OCI-M1 (cell line): ENCODE measurements at places on chromosomes 11 and 22.

DNA sequence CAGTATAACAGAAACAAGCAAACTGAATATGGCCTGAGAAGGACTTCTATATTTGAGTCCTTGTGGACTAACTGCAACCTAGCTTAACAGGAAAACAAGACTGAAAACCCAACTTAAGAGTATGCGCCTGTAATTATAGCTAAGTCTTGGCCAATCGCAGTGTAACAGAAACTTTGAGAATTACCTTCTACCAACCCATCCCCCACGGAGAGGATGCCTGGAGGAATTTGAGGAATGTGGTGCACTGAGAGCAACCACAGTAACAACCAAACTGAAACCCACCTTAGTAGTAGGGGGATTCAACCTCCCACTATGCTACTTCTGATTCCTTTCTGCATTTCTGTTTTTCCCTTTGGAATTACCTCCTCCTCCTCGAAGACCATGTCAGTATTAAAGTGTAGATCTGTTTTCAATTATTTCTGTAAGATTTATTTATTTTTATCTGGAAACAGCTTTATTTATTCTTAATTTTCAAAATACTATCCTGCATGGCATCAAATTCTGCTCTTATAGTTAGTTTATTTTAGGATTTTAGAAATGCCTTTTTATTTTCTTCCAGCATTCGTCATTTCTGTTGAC is 393.6 kb downstream of the KCNA4 start:
- DNase-seq = no peak

- DNase-seq = no peak
These were observed at the start of gene TRPC6 for GRCh38 chr11:101583251-101584128. Gene TRPC6, minus strand, starts transcription at chr11:101584007. Its CDS starts 504 bp downstream, at chr11:101583503.

DNA sequence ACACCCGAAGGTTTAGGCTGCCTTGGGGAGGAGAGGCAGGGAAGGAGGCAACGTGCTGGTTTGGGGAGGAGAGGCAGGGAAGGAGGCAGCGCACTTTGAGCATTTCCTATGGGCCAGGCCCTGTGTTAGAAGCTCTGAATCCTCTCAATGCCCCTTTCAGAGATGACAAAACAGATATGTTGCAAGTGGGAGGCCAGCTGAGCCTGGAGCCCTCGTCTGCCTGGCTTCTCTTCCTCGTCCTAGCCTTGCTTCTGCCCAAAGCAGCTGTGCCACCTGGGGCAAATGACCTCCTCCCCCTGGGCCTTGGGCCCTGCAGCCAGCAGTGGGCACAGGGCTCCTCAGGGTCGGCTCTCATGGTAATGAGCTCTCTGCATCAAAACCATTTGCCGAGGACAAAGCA is 15.3 kb upstream of the LRRC32 start:
- DNase-seq = no peak

DNA sequence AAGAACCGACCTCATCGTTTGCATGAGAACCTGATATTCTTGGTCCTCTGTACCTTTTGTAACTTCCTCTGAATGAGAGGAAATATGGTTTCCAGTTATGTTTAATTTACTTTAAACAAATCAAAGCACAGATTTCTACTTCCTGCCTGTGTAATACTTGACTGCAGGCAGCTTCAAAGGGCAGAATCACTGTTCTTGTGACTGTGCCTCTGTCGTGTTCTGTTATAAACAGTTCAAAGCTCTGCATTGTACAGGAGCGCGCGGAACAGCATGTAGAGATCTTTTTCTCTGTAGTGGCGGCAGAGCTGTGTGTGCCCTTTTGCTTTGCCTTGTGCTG is 73.2 kb upstream of the CLDN5 start:
- no peak for DNase-seq

DNA sequence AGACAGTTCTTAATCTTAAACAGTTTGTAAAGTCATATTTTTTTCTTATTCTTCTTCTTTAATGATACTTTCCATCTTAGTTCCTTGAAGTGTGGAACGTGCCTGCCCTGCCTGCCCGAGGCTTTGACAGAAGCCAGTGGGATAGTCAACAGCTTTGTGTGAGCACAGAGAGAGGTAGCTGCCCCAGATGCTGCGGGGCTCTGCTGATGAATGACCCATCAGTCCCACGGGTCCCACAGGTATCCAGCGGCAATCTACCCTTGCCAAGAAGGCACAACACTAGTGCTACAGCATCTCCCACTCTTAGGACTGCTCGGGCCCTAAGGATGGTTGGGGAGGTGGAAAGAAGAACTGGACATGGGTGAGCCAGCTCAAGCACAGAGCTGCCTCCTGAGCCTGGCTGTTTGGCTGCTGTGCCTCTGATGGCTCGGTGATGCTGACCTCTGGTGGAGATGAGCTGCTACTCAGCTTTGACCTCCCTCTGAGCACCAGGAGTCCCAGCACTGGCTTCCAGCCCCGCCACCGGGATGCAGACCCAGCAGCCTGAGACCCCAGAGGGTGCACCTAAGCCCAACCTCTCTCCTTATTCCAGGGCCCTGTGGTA is 11.8 kb upstream of the APLNR start:
- peak; percentile 87 for DNase-seq

GRCh38 chr22:40261783-40262182 is 84.1 kb downstream of the TNRC6B start:
- DNase-seq = no peak

DNA sequence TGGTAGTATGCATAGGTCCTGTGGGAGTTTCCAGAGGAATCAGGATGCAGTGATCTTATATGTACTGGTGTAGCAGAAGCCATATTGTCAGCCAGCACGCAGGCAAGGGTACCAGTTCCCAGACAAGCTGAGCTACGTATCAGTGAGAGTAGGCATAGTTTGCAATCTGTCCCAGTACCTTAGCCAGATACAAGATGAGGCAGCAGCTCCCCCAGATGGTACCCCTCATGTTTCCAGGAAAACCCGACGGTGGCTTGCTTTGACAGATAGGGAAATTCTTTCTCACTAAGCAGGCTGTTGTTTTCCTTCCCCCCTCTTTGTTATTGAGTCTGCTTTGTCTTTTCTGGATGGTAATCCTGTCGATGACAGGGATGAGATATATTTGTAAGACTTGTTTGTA is 109.7 kb upstream of the RRM1 start:
- peak; percentile 86 for DNase-seq

DNA sequence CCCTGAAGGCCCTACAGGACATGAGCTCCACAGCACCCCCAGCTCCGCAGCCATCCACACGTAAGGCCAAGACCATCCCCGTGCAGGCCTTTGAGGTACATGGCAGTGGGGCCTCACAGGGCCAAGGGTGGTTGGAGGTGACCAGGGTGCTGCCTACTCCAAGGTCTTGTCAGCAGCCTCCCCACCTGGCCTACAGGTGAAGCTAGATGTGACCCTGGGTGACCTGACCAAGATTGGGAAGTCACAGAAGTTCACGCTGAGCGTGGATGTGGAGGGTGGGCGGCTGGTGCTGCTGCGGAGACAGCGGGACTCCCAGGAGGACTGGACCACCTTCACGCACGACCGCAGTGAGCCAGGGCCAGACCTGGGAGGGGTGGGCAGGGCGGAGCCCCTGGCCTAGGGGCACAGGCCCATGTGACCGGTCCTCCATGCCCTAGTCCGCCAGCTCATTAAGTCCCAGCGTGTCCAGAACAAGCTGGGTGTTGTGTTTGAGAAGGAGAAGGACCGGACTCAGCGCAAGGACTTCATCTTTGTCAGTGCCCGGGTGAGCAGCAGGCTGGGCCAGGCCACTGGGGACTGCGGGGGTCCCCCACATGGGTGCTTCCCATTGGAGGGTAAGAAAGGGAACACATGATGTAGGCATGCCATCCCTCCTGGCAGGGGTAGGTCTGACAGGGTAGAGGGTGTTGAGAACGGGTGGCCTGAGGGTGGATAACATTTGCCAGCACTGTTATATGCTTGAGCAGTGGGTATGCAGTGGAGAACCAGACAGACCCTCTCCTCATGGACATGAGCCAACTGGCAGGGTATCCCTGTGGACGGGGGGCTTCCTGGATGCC is 5.6 kb downstream of the INPPL1 start:
- no peak for DNase-seq

GRCh38 chr11:121898903-121899302 is 217.1 kb downstream of the BLID start:
- DNase-seq = no peak

DNA sequence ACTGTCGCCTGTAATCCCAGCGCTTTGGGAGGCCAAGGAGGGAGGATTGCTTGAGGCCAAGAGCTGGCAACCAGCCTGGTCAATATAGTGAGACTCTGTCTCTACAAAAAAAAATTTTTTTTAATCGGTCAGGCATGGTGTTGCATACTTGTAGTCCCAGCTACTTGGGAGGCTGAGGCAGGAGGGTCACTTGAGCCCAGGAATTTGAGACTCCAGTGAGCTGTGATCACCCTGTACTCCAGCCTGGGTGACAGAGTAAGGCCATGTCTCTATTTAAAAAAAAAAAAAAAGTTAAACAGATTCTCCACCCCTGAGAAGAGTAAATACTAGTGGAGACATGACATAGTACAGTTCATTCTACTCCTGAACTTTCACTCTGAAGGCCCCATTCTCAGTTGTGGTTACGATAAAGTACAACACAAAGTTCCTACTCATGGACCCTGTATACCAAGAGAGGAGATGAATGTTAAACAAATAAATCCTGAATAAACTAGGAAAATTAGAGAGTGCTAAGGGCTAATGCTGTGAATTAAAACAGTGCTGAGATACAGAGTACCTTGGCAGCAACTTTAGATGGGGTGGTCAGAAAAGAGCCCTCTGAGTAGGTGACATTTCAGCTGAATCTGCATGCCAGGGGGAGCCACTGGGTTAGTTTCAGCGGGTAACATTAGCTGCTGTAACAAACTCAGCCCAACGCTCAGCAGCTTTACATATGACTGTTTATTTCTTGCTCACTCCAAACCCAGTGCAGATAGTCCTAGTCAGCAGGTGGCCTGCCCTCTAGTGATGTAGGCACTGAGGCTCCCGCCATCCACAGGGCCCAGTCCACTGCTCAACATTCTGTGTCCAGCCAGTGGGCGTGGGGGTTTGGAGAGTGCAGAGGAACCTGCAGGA is 75.1 kb downstream of the DBX1 start:
- peak; percentile 39 for DNase-seq

DNA sequence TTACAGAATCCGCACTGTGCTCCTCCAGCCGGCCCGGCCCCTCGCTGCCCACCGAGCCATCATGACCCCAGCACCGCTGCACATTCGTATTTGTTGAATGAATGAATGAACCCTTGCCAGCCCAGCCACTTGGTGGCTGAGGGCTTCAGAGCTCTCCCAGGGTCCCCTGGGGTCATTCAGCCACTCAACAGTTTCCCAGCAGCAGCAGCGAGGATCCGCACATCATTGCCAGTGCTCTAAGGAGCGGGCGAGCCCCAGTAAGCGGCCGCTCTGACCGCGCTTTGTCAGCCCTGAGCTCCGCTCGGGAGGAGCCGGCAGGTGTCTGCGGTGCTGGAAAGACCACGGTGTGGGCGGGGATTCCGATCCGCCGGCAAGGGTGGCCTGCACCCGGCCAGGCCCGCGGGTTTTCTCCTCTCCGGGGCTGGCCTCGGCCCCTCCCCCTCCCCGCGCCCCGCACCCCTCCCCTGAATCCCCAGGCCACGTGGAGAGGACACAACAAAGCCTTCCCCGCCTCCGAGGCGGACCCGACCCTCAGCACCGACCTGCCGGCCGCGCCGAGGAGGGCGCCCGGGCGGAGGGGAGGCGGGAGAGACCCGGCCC is 563 bp downstream of the BID start:
- DNase-seq = peak; percentile 68

DNA sequence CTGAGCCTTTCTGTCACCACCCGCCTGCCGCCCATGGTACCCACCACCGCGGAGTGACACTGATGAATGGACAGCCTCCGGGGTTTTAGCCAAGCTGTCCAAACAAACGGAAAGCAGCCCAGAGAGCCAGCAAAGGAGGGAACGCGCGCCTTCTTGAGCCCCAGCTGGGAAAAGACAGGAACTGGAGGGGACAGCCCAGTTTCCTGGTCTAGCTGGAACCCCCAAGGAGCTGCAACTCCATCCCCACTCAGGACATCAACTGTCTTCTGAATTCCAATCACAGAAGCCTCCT is 33.7 kb downstream of the SHISAL1 start:
- DNase-seq = no peak

GRCh38 chr11:73400293-73400692 is 24.1 kb downstream of the RELT start:
- no peak for DNase-seq

- no peak for DNase-seq
These were observed 6.8 kb downstream of the PPP6R3 start for GRCh38 chr11:68467201-68467834.

DNA sequence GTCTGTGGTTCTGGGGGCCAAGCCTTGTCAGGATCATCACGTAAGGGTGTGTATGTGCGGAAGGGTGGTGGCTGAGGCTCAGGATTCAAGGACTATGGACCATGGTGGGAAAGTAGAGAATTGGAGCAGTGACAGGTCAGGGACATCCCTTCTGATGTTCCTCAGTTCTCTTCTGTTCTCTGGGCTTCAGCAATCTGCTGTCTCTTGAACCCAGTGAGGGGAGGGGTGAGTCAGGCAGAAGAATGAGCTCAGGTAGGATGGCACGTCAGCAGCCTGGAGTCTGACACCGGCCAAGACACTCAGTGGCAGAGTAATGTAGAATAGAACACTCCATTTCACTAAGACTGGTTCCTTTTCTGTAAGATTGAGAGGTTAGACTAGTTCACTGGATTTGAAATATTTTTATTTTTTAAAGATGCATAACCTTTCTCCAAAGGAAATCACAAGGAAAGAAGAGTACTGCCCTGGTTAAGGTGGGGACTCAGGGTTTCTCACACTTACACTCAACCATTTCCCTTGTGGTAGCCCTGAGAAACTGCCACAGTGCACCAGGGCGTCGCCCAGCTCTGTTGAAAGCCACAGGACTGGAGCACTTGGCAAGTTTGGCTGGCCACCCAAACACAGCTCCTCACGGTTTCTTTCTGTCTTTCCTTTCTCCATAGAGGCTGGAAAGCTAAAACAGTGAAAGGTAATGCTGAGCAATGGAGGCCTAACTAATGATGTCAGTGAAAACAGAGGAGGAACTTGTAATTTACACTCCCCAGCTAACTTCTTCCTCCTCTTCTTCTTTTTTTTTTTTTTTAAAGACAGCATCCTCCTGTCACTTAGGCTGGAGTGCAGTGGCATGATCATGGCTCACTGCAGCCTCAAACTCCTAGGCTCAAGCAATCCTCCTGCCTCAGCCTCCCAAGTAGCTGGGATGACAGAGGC is 23.1 kb upstream of the MICAL2 start:
- DNase-seq = peak; percentile 54

DNA sequence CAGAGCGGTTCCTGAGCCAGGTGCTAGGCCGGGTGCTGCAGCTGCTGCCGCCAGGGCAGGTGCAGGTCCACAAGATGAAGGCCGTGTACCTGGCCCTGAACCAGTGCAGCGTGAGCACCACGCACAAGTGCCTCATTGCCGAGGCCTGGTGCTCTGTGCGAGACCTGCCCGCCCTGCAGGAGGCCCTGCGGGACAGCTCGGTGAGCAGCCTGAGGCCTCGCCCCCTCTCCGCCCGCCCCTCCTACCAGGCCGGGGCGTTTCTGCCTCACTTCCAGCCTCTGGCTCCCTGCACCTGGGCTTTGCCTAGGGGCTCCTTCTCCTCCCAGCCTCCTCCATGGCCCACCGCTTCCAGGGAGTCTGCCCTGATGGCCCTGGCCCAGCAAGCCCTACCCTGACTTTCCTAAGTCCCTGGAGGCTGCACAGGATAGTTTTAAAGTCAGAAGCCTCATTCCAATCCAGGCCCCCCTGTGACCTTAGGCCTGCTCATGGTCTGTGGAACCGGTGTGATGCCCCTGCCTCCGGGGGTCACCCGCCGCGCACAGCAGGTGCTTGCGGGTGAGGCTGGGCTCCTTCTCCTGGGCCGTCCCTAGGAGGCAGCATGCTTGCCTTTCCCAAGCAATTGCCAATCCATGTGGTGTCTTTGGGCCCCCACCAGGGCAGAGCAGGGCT is 5.5 kb downstream of the TCIRG1 start:
- no peak for DNase-seq

GRCh38 chr11:128555606-128556005 is 31.8 kb downstream of the ETS1 start:
- peak; percentile 19 for DNase-seq

GRCh38 chr22:29394931-29395581 is 6.7 kb upstream of the AP1B1 start:
- peak; percentile 89 for DNase-seq
